ENCODE measurements at places on chromosomes 7 and 10.

GRCh38 chr10:66202101-66202500, 723.7 kb upstream of the LRRTM3 start:
- DNase-seq = no peak

GRCh38 chr10:71156436-71156835, 55.9 kb upstream of the UNC5B start:
- no peak for DNase-seq

- no peak for DNase-seq
Measured at GRCh38 chr7:110944966-110945644, 145.8 kb upstream of the LRRN3 start.

GRCh38 chr10:55091691-55092328, 290.8 kb upstream of the PCDH15 start:
- DNase-seq = no peak

- no peak for DNase-seq
Measured at GRCh38 chr7:151486074-151486473, 33.6 kb downstream of the RHEB start.

- DNase-seq = no peak
Measured at GRCh38 chr7:2126621-2127020, 106.1 kb downstream of the MAD1L1 start.
